Pulmonary artery endothelial cell (primary cell): ENCODE measurements at places on chromosomes 4 and X. TPM values are rescaled to one million over a fixed set of nuclear protein-coding genes. Genes with fewer than 3 reads are reported as not detected.

GRCh38 chrX:47690175-47690574 lies 31.2 kb upstream of the UXT start:
- no peak for DNase-seq

GRCh38 chr4:43742083-43742482 lies 706.5 kb downstream of the KCTD8 start:
- no peak for DNase-seq

DNA sequence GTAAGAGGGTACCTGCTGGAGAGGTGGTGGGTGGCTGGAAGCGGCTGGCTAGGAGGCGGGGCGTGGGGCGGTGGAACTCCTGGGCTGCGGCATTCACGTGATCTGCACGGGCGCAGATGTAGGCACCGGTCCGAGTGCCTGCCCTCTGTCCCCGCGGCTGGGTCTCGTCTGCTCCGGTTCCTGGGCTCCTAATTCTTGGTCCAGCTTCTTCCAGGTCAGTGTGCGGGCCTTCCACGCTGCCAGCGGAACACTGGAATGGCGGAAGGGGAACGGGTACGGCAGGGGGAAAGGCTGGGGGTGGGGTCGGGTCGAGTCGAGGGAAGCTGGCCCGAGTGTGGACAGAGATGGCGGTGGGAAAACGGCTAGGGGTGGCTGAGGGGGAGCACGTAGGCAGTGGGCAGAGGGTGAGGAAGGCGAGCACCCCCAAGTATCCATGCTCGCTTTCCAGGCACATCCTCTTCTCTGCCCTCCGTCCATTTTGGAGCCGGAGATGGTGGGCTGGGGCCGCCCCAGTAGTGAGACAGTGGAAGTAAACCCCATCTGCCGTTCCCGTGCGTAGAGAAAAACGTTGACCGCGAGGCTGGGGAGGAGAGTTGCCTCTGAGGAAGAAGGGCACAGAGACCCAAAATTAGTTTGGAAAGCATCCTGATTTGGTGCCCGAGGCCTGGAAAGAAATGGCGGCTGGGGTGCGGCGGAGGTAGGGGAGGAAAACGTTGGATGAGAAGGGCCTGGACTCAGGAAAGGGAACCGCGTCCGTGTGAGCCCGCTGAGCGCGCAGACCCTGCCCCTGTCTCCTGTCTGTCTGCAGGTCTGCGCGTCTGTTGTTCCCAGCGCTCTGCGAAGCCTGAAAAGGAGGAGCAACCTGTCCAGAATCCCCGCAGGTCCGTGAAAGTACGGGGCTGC lies at the start of gene TCEAL4:
Gene TCEAL4, plus strand, starts transcription at position 105 of the 903 bp plus-strand sequence. CDS start 1,161 bp downstream, outside the sequence.
- DNase-seq = no peak

LNX1 gene
- 2.6 and 6.1 TPM in 2 replicates for total RNA-seq

HAND2 gene
- total RNA-seq = 8.6 and 11.4 TPM in 2 replicates

DNA sequence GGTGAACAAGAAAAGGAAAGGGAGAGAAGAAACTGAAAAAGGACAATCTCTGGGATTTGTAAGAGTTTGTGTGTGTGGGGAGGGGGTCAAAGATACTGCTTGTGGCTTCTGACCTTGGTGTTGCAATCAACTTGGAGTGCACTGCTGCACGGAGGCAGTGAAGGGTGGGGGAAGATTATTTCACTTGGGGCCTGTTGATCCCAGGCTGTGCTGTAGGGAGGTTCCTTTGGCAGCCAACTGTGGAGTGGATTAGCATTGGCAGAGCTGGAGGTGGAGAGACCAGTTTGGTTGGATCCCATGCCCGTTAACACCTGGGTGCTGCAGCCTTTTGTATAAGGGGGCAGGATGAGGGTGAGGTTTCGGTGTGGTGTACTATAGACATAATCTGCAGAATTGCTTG lies 38.2 kb downstream of the AFF1 start:
- DNase-seq = no peak

DNA sequence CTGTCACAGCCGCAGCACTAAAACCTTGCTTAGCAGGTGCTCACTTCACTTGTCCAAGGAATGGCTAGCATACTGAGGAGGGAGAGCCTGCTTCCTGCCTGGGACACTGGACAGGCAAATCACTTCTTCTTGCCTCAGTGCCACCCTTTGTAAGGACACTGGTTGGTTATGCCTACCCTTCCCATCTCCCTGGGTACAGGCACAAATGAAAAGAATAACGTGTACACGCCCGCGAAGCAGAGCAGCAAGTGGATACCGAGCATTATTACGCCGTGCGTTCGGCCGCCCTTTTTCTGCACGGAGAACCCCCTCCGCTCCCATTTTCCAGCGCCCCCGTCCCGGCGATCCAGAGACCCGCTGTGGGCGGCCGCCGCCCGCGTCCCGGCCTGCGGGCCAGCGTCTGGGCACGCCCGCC lies 338 bp upstream of the KLHL2 start:
- no peak for DNase-seq

- no peak for DNase-seq
Measured at GRCh38 chr4:155675709-155676429, 9.2 kb downstream of the GUCY1A1 start.

DNA sequence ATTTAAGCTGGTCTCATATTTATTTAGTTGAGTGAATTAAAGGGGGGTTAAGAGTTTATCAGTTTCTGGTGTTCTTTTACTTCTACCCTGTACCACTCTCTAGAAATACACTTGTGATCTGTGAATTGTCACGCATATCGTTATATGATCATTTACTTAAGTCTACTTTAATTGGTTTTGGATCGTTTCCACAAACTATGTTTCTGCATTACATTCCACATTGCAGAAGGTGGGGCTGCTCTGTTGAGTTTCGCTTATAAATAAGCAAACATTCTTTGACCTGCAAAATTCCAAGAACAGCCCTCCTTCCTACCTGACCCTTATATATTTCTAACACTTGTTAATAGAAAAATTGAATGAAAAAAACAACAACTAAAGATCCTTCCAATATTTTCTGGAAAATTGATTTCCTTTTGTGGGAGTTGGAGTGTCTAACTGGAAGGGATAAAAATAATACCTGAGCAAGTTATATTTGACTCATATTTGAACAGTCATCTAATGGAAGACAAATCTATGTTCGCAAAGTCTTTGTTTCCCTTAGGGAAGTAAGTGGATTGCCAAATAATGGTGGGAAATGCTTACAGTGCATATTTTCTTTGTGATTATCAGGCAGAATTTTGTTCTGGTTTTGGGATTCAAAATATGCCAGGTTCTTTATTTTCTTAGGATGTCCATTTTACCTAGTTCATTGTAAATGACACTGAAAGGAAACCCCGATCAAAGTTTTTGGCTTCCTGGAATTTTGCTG lies 152.7 kb downstream of the RELL1 start:
- DNase-seq = no peak

DNA sequence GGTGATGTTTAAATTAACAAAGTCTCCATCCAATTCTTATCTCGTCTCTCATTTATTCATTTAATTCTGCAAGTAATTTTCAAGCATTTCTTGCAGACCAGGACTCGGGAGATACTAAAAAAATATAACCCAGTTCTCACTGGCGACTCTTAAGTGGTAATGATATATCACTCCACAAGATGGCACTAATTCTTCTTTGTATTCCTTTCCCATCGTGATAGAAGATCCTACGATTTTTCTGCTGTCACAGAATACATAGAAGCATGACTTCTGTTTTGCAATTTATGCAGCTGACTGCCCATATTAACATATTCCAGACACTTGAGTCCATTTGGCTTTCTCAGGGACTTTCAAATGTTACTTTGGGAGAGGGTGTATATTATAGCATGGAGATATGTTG lies 64.0 kb upstream of the FGF13 start:
- no peak for DNase-seq

DNA sequence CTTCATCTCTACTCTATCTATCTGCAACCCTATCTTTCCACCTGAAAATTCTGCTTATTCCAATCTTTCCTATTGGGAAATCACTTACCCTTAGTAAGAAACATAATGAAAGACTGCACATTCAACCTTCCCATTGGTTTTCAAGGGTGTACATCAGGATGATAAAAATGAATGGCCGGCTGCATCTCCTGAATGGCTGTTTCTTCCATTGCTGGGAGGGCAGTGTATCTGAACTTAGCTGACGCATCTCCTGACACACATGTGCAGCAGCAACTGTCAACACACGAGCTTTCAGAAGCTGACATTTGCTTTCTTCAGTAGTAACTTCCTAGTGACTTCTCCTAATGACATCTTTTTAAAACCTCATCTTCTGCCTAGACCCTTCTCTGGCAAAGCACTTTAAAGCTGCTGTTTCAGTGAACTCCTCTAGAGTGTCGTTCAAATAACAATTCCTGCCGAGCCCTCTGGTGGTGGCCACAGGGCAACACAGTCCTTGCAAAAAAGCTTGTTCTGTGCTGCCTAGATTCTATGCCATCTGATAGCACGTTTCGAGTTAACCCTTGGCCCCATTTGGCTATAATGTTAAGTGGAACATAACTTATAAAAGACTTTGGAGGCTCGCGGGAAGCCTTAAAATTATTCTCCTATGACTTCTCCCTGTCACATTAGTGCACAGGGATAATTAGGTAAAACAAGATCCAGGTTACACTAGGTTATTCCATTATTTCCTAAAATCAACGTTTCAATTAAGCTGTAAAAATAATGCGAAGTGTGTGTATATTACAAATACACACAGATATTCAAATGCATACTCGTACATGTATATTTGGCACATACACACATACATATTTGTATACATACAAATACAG lies 2340.7 kb downstream of the PCDH7 start:
- no peak for DNase-seq

PPP1R2C gene
- total RNA-seq = not detected in 2 replicates

- DNase-seq = no peak
Measured at GRCh38 chr4:53676402-53676871, 85.2 kb upstream of the LNX1 start.

DNA sequence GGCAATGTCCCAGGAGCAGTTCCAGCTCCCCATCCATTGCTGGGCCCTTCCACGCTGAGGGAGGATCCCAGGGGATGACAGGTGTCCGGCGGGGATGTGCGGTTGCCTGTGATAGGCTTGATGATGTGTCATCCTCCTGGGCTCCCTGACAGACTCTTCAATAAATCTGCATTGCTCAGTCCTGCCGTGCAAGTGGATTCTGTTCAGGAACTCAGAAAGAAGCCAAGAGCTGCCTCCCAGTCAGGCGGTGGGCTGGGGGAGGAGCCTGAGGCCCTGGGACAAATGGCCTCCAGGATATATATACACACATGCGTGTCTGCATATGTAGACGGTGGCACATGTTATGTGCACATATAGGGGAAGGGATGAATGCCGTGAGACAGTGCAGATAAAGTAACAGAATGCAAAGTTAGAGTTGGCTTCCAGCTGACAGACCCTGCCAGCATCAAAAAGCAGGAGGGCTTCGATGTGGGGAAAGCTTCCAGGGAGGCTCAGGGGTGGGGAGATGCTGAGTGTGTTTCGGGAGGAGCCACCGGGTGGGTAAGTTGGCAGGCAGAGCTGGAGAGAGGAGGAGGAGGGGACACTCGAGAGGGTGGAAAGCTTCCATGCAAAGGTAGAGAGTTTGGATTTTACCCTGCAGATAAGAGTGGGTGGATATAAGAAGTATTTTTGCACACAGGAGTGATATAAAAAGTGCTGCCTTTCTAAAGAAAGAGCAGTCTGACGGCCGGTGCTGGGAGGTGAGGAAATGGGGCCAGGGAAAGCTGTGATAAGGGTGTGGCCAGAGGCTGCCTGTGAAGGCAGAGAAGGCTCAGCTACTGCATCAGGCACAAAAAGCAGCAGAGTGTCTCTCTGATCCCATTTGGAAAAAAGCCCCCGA lies 28.5 kb upstream of the CRMP1 start:
- no peak for DNase-seq

DNA sequence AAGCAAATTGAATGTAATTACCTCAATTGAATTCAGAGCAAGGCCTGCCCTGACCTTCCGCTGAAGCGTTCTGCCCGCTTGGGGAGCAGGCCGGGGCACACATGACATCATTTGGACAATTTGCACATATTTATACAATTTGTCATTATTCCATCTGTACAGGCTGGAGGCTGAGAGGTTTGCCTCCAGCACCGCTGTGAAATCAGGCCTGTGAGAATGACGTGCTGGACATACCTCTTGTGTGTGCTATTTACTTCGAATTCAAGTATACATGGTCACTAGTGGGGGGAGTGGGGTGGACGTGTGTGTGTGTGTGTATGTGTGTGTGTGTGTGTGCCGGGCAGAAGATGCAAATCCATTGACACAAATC lies 285.6 kb downstream of the SHOX start:
- DNase-seq = no peak

GRCh38 chrX:13990126-13990800 lies 39.4 kb downstream of the GEMIN8 start:
- DNase-seq = no peak

- no peak for DNase-seq
Measured at GRCh38 chr4:102687982-102688433, 72.8 kb downstream of the MANBA start.

SPANXN4 gene
- total RNA-seq = not detected in 2 replicates

PABPC4L gene
- 0.13 and 0.18 TPM in 2 replicates for total RNA-seq

GRCh38 chr4:576245-576821 lies at the start of gene TMEM271:
TSS of gene TMEM271 (minus strand) at chr4:576295. CDS start at chr4:576062, 233 bp downstream.
- DNase-seq = no peak

AVPR2 gene
- total RNA-seq = 0.07 TPM in 1 of 2 replicates, not detected in the other

STOX2 gene
- total RNA-seq = 0.07 and 0.14 TPM in 2 replicates

ITIH6 gene
- not detected in 2 replicates for total RNA-seq

SPANXN1 gene
- not detected in 2 replicates for total RNA-seq
